ENCODE measurements at places on chromosomes 6 and 20. TPM values are rescaled to one million over a fixed set of nuclear protein-coding genes. Genes with fewer than 3 reads are reported as not detected.

- no peak for DNase-seq
These were observed 19.7 kb upstream of the ULBP3 start for GRCh38 chr6:150088481-150089154.

GRCh38 chr6:160426136-160426535 lies 78.0 kb downstream of the SLC22A3 start:
- no peak for DNase-seq

GRCh38 chr6:111761783-111762312 lies 111.4 kb downstream of the FYN start:
- DNase-seq, result peak; percentile 52

RPRD1B gene
- total RNA-seq, result 54.9 TPM

DNA sequence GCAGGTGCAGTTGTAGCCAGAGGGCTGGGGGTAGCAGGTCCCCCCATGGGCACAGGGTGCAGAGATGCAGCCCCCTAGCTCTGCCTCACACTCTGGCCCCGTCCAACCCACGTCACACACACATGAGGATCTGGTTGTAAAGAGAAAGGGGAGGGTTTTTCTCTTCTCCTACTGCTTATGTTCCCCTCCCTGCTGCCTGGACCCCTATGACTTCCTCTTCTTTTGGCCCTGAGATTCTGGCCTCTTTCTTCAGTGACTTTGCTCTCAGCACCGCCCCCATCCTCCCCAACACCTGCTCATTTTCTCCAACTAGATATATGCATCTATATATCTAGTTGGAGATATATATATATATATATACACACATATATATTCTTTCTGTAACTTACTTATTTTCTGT lies 9.7 kb downstream of the NOTCH4 start:
- DNase-seq, result no peak

GRCh38 chr20:44014807-44015732 lies 100.4 kb downstream of the TOX2 start:
- no peak for DNase-seq

GRCh38 chr6:82567621-82568020 lies 204.0 kb downstream of the TPBG start:
- no peak for DNase-seq

DNA sequence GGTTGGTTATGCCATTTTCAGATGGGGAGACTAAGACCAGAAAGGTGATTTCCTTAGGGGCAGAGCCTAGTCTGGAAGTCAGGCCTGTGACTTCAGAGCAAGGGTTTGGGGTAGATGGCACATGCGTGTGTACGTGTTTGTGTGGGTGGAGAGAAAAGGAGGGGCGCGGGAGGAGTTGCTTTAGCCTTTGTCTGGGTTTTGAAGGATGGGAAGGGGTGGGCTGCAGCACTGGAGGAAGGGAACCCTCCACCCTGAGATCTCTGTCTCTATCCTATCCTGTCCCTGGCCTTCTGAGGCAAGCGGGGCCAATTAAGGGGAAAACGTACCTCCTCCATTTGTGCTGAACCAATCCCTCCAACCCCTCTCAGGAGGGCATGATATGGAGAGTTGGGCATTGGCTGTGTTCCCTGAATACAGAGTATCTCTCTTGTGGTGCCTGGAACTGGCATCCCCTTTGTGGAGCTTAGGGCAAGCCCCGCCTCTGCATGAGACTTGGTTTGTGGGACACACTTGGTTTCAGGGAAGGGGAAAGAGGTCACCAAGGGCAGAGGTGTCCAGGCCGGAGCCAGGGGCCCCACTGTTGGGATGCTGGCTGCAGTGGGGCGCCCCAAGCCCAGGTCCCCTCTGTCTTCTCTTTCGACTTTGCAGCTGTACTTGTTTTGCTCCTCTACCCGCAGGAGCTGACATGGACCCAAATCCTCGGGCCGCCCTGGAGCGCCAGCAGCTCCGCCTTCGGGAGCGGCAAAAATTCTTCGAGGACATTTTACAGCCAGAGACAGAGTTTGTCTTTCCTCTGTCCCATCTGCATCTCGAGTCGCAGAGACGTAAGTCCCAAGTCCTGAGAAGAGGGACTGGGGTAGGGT lies at the start of gene DBNDD2:
Gene DBNDD2, plus strand, starts transcription at position 507 of the 863 bp plus-strand sequence. Its CDS starts 179 bp downstream, at position 686.
- peak; percentile 44 for DNase-seq

PGC gene
- total RNA-seq, result not detected

ULBP2 gene
- not detected for total RNA-seq

- DNase-seq, result no peak
These were observed 79.3 kb downstream of the VGLL2 start for GRCh38 chr6:117344444-117345291.

- DNase-seq, result no peak
These were observed 90.8 kb upstream of the OGFRL1 start for GRCh38 chr6:71197780-71198179.

GRCh38 chr20:4763261-4763660 lies 41.6 kb downstream of the PRND start:
- no peak for DNase-seq

FAM209B gene
- total RNA-seq, result 1.9 TPM
